ENCODE measurements at places on chromosomes 11 and 22.

DNA sequence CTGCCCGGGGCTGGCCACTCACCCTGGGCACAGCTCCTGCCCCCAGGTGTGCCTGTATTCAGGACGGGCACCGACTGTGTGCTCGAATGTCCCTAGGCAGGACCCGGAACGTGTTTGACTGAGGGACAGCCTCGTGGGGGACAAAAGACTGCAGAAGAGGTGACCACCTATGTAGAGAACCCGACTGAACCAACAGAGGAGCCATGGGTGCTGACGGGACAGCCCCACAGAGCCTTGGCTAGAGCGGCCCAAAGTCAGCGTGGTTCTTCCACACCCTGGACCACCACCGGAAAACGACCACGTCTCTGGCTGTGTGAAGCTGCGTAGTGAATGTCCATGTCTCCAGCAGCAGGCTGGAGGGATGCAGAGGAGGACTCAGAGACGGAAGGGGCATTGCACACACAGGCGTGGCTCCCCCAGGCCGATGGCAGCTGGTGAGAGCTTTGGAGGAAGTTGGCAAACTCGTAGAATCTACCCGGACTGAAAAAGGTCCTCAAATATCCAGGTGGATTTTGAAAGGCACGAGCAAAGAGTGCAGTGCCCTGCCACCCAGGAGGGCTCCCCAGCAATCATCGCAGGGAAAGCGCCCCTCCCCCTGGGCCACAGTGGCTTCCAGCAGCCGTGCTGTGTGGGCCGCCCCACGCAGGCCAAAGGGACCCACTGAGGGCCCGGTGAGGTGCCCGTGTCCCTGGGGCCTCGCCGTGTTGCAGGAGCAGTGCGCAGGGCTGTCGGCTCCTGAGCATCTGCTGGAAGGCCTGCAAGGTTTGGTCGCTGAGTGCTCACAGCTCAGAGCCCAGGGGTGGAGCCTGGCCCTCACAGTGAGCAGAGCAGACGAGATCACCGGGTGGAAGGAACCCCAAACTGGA lies 17.5 kb upstream of the MUC5B start:
- no peak for DNase-seq

DNA sequence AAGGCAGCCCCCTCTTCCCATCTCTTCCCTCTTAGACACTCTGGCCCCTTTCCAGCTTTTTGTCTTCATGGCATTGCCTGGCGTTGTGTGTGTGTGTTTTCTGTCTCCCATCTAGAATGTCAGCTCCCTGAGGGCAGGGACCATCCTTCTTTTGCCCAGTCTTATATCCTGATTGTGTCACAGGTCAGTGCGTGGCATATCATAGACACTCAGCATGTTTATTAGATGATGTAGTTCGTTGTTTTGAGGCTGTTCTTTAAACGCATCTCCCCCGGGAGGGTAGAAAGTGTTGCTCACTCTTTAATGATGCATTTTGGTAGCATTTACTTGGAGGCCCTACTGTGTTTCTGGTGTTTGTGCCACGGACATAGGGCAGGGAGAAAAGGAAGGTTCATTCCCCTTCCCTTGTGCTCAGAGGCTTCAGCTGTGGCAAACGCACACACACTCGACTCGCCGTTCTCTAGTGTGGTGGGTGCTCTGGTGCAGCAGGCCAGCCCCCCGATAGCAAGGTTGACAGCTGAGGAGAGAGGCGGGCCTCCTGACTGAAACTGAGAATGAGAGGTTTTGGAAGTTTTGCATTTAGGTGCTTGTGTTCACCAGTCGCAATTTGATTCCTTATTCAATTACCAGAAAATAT lies 60.2 kb downstream of the TNRC6B start:
- DNase-seq = no peak

DNA sequence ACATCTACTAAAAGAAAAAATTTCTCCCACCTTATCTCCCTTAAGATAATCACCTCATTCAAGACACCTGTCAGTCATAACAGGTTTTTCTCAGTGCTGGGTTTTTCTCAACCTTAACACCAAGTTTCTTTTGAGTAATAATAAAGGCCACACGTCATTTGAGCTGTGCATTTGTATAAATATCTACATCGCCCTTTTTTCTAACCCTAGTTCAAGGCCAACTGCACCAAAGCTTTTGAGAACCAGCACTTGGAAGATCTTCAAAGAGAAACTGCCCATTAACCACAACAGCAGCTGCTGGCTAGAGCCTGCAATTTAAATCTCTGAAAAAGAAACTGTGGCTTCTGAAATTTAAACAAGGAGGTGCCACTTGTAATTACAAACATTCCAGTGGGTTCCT lies 6.9 kb downstream of the CADM1 start:
- DNase-seq = no peak

DNA sequence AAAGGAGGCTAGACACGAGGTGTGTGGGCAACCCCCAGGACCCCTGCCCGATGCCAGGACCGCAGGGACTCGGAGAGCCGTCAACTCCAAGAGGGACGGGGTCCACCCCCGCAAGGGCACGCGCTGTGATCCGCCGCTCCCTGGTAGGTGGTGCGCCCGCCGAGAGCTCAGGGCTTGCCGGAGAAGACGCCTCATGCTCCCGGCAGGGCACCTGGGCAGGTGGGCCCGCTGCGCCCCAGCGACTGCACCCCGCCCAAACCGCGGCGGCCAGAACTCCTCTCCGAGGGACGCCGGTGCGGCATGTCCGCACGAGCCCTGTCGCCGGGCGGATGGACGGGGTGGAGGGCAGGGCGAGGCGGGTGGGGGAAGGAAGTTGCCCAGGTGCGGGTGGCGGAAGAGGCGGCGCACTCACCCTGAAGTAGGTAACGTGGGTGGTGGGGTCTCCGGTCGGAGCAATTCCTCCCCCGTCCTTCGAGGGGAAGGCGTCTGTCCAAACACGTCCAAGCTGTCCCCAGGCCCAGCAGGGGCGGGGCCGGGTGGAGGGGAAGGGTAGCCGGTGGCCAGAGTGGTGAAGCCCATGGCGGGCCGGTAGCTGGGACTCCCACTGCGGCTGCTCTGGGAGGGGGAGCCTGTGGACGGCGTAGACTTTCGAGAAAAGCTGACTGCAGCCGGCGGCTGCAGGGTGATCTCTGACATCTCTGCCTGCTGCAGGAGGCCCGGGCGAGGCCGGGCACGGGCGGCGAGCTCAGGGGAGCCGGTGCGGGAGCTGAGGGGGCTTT lies 37.2 kb downstream of the IGSF9B start:
- DNase-seq = no peak

- no peak for DNase-seq
Measured at GRCh38 chr11:74989260-74989638, 516 bp downstream of the NEU3 start.

DNA sequence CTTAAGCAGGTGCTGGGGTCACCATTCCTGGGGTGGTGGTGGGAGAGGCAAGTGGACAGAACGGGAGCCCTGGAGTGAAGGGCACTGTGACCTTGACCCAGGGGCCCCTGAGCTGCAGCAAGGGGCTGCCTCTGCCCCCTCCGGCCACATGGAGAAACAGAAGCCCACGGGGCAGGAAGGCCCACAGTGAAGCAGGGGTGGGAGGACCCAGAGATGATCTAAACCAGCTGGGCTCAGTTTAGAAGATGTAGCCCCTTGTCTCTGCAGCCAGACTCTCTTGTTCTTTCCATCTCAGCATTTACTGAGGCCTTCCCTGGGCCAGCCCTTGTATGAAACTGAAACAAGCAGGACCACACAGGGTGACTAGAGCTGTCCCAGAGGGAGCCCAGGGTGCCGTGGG lies 30.5 kb downstream of the WNT11 start:
- DNase-seq = no peak

GRCh38 chr22:28885939-28886338 lies 2.6 kb downstream of the ZNRF3 start:
- DNase-seq = no peak

DNA sequence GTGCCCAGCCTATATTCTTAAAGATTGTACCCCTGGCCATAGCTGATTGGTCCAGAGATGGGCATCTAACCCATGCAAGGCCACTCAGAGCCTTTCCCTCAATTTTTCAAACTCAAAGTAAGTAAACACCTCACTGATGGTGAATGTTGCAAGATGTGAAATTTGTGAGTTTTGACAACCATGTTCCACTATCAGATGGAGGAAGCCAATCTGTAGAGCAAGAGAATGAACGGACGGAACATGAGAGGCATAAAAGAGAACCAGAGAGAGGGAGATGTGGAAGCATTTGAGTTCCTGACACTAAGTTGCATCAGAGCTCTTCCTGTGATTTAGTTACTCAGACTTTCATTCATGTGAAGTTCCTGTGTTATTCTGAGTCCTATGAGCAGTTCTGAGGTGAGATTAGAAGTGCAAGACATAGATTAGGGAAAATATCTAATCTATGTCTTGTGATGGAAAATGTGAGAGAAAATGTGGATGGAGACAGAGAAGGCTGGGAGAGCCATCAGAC lies 73.3 kb downstream of the PRSS23 start:
- no peak for DNase-seq

- no peak for DNase-seq
Measured at GRCh38 chr11:88402192-88402715, 64.7 kb upstream of the CTSC start.

- no peak for DNase-seq
Measured at GRCh38 chr11:62689421-62690183, at the start of gene LRRN4CL. LRRN4CL (minus strand) TSS chr11:62689530; CDS start chr11:62688508, 1,022 bp downstream.

GRCh38 chr11:796565-797295 lies 1.4 kb downstream of the SLC25A22 start:
- no peak for DNase-seq

DNA sequence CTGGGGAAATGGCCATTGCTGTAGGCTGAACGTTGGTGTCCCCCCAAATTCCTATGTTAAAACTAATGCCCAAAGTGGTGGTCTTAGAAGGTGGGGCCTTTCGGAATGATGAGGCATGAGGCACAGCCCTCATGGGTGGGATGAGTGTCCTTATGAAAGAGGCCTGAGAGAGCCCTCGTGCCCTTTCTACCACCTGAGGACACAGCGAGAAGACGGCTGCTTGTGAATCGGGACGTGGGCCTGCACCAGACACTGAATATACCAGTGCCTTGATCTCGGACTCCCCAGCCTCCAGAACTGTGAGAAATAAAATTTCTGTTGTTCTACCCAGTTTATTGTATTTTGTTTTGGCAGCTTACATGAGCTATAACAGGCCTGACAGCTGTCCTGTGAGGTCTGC lies 162.9 kb upstream of the B3GAT1 start:
- no peak for DNase-seq
